ENCODE measurements at places on chromosomes 12 and 14.

- no peak for DNase-seq
These were observed 174.9 kb downstream of the PIK3C2G start for GRCh38 chr12:18436170-18436569.

DNA sequence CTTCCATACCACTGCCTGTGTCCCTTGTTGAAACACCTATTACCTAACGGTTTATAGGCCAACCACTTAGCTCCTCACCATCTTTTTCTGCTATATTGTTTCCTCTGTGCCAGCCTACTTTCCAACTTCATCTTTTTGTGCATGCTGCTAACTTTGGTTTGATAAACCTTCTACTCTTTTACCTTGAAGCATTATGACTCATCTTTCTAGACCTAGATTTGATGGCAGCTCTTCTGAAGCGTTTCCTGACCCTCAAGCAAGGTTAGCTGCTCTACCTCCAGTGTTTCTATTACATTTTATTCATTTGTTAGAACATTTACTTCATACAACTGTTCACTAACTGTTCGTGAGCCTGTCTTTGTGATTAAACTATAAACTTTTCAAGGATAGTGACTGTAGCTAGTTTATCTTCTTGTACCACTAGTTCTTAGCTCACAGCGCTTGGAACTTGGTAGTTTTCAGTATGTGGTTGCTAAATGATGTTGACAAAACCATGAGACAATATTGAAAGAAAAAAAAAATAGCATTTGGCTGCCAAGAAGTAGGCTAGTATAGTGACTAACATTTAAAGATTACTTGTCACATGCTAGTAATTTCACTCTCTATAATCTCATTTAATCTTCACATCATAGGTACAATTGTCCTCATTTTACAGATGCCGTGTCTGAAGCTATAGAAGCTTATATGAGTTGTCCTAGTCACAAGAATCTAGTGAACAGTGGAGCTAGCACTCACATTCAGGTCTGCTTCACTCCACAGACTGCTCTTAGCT, 79.5 kb downstream of the APAF1 start:
- DNase-seq: no peak

GRCh38 chr12:75812271-75813018, 219.1 kb downstream of the PHLDA1 start:
- DNase-seq: no peak

DNA sequence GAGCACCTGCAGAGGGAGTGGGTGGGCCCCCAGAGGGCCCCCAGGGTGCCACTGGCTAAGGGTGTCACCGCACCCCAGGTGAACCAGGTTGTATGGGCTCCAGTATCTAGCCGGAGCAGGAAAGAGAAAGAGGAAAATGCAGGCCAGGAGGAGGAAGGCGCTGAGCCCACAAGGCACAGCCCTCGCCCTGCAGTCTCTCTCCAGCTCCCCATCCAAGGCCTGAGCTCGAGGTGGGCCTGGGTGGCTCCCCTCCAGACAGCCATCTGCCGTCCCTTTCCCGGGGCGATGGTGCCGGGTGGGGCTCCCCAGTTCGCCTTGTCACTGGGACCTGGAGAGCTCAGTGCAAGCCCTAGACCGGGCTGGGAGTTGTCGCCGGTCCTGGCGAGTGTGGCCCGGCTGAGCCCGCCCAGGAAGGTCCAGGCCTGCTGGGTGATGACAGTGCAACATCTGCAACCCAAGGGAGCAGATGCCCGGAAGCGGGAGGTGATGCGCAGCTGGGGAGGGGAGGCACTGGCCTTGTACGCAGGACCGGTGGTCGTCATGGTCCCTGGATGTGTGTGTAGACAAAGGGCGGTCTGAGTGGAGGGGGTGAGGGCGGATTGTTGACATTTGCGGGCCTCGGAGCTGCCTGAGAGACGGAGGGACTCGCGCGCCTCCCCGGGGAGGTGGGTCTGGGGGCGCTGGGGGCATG, 716 bp downstream of the TMEM179 start:
- DNase-seq: no peak

DNA sequence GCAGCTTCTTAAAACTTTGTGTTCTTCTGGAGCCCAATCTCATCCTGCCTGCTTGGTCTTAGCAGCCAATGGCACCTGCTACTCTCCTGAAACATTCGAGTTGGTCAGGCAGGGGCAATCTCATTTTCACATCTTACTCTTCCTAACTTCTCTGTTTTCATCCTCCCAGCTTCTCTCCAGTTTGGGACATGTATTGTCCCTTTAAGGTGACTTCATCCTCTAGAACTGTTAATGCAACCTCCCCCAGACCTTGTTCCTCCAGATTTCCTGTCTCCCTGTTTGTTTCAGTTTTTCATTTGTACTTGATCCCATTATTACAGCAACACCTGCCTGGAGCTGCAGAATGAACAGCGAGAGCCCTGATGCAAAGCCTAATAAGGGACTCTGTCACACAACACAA, 31.3 kb downstream of the SERPINA11 start:
- no peak for DNase-seq

DNA sequence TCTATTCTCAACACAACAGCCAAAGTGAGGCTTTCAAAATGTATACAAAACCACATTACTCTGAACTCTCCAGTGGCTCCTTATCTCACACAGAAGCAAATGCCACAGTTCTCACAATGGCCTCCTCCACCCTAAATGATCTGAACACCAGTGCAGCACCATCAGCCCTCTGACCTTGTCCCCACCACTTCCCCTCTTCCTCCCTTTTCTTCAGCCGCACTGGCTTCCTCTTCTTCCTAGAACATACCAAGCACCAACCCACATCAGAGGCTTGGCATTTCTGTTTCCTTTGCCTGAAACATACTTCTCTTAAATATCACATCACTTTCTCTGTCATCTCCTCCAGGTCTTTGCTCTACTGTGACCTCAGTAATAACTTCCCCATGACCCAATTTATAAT, 66.3 kb downstream of the GPR135 start:
- DNase-seq: no peak

- DNase-seq: no peak
These were observed 227.4 kb downstream of the NEDD1 start for GRCh38 chr12:97134495-97134894.

- DNase-seq: no peak
These were observed 24.4 kb upstream of the FRMD6 start for GRCh38 chr14:51627313-51627712.

GRCh38 chr12:120901818-120902217, 2.3 kb downstream of the SPPL3 start:
- DNase-seq: no peak

DNA sequence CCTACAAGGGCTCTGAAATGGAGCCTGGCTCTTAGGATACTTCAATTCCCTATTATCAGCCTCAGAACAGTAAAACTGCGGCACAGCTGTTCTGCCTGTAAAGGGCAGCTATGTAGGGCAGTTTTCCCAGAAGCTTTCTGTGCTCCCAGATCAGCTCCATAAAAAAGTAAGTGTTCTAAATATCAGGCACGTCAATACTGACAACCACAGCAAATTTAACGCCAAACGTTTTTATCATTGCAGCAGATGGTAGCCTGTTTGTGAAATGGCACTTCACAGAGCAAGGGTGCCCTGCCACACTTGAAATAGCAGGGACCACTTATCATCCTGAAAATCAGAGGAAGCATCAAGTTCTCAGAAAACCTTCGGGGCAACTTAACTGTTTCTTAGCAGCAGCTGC, 54.8 kb upstream of the PTHLH start:
- DNase-seq: no peak

- DNase-seq: no peak
These were observed 55.8 kb upstream of the CLEC14A start for GRCh38 chr14:38311655-38312054.

DNA sequence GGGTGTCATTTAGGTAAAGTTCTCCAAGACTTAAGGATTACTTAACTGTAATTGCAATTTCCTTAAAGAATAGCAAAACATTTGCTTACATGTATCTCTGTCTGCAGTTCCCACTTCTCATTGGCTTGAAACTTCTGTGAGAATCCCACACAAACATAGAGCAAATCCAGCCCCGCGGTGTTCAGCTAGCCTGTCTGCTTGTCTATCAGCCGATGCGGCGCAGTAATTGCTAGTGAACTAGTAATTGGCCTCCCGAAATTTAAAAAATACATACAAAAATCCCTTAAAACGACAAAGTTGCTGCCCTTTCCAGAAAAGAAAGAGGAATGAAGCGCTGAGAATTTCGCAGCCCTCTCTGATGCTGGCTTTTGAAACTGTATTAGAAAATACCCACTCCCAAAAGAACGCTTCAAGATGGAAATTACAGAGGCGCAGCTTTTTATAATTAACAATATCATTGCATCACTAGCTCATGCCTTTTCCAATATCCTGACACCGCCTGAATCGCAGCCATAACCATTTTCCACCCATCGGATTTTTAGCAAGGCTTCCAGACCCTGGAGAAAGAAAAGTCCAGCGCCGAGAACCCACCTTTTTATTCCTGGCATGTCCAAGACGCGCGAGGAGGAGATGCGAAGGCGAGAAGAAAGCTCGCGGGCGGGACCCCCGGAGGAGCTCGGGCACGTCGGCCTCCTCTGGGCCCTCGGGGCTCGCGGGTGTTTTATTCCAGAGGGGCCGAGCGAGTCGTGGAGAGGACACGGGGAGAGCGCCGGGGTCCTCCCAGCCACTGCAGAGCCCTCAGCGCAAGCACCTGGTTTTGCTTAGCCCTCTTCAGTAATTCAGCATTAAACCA, 646 bp downstream of the FBLN5 start:
- DNase-seq: no peak

- DNase-seq: no peak
These were observed 18.6 kb downstream of the GSTZ1 start for GRCh38 chr14:77339407-77339806.

DNA sequence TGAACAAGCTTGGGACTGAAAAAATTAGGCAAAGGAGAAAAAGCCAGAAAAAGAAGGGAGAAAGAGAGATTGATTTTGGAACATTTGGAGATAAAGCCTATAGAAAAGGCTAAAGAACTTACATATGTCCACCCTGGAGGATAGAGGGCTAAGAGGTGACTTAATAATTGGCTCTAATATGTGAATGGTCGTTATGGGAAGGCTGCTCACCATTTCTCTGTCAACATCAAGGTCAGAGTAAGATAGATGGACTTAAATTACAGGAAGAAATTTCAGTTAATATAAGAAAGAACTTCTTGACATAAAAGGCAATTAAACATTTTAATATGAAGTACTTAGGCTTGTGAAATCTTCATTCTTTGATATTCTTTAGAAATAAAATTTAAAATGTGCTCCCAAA, 238.6 kb downstream of the TRHDE start:
- DNase-seq: no peak

DNA sequence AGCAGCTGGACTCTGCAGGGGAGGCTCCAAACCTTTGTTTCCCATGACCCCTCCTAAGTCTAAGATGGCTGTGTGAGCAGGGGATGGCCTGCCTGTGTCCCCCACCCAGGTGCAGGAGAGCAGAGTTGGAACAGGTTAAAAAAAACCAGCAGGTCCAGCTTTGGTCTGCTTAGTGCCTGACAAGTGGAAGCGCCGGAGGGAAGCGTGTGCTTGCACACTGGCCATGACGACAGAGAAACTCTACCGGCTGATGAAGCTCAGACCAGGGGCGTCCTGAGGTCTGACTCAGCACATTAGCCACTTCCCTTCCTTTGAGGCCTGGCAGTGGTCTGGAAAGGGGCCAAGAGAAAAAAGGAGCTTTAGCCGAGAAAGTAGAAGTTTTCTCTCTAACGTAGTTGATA, 280.1 kb downstream of the VRK1 start:
- no peak for DNase-seq

- DNase-seq: no peak
These were observed 232.1 kb downstream of the MON2 start for GRCh38 chr12:62698701-62699101.

DNA sequence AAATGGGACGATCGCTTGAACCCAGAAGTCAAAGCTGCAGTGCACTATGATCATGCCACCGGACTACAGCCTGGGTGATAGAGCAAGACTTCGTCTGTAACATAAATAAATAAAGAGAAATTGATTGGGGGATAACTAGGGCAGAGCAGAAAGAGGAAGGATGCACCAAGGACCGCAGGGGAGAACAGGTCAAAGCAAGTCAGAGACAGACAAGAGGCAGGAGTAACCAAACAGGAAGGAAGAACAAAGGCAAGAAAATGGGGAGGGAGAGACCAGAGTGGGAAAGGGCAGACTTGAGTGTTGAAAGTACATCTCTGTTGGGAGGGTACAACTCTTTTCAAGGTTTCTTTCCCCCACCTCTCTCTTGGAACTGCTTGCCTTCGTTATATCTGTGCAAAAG, 50.8 kb upstream of the ELK3 start:
- no peak for DNase-seq

- DNase-seq: no peak
These were observed 4.4 kb upstream of the GALNT6 start for GRCh38 chr12:51395283-51396230.

- no peak for DNase-seq
These were observed 136.8 kb downstream of the CALM1 start for GRCh38 chr14:90533591-90534021.

- no peak for DNase-seq
These were observed 189.8 kb upstream of the SLC16A7 start for GRCh38 chr12:59405992-59406391.

GRCh38 chr14:81710232-81710845, 176.7 kb upstream of the SEL1L start:
- peak; percentile 18 for DNase-seq

- DNase-seq: no peak
These were observed 31.5 kb upstream of the CCT2 start for GRCh38 chr12:69553628-69554248.

GRCh38 chr14:56798447-56799342, 11.6 kb downstream of the OTX2 start:
- no peak for DNase-seq

DNA sequence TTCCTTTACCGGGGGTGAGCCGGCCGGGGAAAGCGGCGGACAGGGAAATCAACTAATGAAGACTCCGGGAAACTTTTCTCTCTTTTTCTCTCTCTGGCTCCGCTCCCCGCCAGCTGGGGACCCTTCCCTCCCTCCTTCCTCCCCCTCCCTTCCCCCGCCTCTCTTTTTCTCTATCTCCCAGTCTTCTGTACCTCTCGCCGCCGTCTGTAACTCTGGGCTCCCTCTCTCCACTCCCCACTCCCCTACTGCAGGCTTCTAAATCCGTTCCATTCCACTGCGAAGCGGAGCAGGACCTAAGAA, 6.9 kb upstream of the HOXC11 start:
- no peak for DNase-seq

GRCh38 chr14:103187911-103188310, 64.7 kb downstream of the TNFAIP2 start:
- DNase-seq: no peak

- no peak for DNase-seq
These were observed 16.1 kb downstream of the ACSM4 start for GRCh38 chr12:7319930-7320329.

- no peak for DNase-seq
These were observed 4.9 kb downstream of the PTGER2 start for GRCh38 chr14:52318826-52319645.

- DNase-seq: no peak
These were observed 5.9 kb downstream of the DHRS2 start for GRCh38 chr14:23641915-23642588.

DNA sequence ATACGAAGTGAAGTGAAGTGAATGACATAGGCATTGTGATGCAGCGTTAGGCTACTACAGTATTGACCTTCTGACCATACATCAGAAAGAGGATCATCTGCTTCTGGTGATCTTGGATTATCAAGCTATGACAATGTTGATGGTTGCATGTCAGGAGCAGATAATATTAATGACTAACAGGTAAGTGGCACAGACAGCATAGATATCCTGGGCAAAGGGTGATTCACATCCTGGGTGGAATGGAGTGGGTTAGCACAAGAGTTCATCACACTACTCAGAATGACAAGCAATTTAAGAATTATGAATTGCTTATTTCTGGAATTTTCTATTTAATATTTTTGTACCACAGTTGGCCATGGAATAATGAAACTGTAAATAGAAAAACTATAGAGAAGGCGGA, 397.9 kb upstream of the ATP2B1 start:
- DNase-seq: no peak
